Thoracic aorta endothelial cell (primary cell): ENCODE measurements at places on chromosomes 2 and 18. TPM values are rescaled to one million over a fixed set of nuclear protein-coding genes. Genes with fewer than 3 reads are reported as not detected.

DNAJC27 gene
- total RNA-seq, result 3.1 and 4.3 TPM in 2 replicates

SLC16A14 gene
- 0.13 and 0.93 TPM in 2 replicates for total RNA-seq

PDCD1 gene
- not detected in 2 replicates for total RNA-seq

AQP12A gene
- total RNA-seq, result not detected in 2 replicates

CD8A gene
- not detected in 2 replicates for total RNA-seq

GAD1 gene
- total RNA-seq, result 0.14 and 0.66 TPM in 2 replicates

RGPD4 gene
- total RNA-seq, result not detected in 2 replicates
